Amygdala (tissue), 56 donors: ENCODE measurements at places on chromosomes 7 and 10.

GRCh38 chr10:124321433-124322089, 97.2 kb downstream of the OAT start:
- DNase-seq: no peak

GRCh38 chr7:30344513-30344912, 60.1 kb downstream of the ZNRF2 start:
- DNase-seq: no peak

DNA sequence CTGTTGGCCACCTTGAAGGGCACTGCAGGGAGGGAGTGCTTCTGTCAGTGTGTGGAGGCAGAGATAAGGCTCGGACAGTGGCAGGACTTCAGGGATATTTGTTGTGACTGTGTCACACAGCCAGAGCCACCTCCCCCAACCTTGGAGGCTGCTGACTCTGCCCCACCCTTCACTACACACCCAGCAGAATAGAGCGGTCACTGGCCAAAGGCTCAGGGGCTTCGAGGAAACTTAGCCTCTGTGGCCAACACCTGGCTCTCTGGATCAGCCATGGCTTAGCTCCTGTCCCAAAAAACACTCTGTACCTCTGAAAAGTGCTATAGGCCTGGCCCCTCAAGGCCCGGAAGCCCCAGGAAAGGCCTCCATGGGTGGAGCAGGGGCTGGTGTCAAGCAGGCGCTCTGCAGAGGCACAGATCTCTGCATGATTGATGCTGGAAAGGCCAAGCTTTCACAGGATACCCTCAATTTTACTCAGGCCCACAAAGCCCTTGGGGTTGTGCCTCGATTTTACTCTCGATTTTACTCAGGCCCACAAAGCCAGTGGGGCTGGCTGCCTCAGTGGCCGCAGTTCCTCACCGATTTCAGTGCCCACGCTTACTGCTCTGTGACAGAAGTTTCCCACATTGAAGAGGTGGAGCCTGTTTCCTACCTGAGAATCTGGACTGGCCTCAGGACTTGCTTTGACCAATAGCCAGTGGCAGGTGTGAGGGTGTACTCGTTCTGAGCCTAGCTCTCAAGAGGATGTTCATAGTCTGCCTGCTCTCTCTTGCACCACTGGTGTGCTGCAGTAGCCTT, 113.2 kb upstream of the GPR26 start:
- no peak for DNase-seq

- DNase-seq: no peak
These were observed 1.0 kb downstream of the LRRC17 start for GRCh38 chr7:102913826-102914225.

DNA sequence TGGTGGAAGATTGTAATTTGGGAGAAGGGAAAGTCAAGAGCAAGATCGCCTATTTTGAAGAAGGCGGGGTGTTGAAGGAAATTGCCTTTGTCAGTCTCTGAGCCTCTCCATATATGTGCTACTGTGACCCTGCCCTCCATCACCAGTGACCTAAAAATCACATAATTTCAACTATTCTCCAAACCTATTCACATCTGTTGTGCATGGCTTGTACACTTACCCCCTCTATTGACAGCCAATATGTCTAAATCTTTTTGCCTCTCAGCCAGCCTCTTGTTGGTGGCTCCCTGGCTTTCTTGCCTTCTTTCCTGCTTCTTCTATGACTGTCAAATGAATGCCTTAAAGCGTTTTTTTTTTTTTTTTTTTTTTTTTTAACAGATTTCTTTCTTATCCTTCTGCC, 295.6 kb downstream of the AUTS2 start:
- DNase-seq: no peak

DNA sequence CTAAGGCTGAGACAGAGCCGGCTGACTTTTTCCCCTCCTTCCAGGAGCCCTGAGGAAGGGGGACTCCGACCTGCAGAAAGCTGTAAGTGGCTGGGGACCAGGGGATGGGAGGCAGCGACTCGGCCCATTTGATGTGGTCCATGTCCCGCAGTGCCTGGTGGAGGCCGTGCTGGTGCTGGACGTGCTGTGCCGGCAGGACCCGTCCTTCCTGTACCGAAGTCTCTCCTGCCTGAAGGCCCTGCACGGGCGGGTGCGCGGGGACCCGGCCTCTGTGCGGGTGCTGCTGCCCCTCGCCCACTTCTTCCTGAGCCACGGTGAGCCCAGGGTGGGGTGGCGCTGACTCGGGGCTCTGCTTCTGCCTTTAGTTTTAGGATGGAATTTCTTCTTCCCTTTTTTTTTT, 9.9 kb downstream of the AP5Z1 start:
- no peak for DNase-seq

- DNase-seq: no peak
These were observed 124.2 kb downstream of the PLPP4 start for GRCh38 chr10:120580918-120581895.

GRCh38 chr10:6473901-6474370, 106.1 kb downstream of the PRKCQ start:
- DNase-seq: no peak

DNA sequence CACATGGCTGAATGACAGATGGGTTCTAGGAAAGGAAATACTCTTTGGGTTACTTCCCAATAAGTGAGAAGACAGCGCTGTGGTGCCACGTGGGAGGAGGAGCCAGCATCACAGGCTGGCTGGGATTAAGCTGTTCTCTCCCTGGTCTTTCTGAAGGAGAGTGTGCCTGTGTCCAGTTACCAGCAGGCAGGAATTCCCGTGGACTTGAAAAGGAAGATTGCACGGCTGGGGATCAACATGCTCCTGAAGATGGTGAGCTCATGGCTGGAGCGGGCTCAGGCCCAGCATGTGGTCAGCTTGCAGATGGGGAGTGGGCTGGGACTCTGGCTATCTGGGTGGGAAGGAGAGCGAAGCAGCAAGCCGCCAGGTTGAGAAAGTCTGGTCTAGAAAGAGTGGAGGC, 8.1 kb downstream of the ADCK2 start:
- DNase-seq: no peak

GRCh38 chr7:131843898-131844331, 287.5 kb upstream of the PODXL start:
- no peak for DNase-seq

- DNase-seq: no peak
These were observed 43.4 kb downstream of the TARP start for GRCh38 chr7:38229884-38230642.

DNA sequence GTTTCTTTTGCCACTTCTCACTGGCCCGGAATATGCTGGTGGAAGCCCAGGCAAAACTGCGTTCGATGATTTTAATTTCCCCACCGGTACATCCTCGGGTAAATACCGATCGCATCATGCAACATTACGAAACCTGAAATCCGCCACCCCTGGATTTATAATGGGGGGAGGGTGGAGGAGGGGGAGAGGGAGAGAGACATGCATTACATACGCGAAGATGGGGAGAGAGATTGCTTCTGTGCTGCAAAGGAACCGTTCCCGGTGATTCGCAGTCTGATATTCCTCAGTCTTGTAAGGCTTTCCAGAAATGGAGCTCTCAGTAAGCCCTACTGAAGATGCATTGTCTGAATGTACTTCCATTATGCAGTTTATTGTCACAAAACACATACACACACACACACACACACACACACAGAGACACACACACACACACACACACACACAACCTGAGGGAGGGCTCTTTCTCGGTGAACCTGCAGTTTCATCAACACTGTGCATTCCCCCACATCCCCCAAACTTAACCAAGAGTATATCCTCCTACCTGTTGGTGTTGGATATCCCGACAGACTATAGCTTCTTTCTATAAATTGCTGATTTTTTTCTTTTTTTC, 741 bp downstream of the GPR85 start:
- no peak for DNase-seq

- DNase-seq: no peak
These were observed 19.0 kb downstream of the TES start for GRCh38 chr7:116229366-116229765.

- DNase-seq: no peak
These were observed 20.8 kb downstream of the OGDHL start for GRCh38 chr10:49741108-49741995.

- no peak for DNase-seq
These were observed 20.6 kb downstream of the PITRM1 start for GRCh38 chr10:3151889-3152565.

DNA sequence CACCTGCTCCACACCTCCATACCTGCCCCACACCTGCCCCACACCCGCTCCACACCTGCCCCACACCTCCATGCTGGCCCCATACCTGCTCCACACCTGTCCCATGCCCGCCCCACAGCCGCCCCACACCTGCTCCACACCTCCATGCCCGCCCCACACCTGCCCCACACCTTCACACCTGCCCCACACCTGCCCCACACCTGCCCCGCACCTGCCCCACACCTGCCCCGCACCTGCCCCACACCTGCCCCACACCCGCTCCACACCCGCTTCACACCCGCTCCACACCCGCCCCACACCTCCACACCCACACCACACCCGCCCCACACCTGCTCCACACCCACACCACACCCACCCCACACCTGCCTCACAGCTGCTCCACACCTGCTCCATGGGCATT, 53.0 kb downstream of the PARP12 start:
- no peak for DNase-seq

- no peak for DNase-seq
These were observed 61.3 kb downstream of the FOXL3 start for GRCh38 chr7:351256-351655.

GRCh38 chr10:102195296-102195870, 30.7 kb upstream of the ELOVL3 start:
- no peak for DNase-seq

DNA sequence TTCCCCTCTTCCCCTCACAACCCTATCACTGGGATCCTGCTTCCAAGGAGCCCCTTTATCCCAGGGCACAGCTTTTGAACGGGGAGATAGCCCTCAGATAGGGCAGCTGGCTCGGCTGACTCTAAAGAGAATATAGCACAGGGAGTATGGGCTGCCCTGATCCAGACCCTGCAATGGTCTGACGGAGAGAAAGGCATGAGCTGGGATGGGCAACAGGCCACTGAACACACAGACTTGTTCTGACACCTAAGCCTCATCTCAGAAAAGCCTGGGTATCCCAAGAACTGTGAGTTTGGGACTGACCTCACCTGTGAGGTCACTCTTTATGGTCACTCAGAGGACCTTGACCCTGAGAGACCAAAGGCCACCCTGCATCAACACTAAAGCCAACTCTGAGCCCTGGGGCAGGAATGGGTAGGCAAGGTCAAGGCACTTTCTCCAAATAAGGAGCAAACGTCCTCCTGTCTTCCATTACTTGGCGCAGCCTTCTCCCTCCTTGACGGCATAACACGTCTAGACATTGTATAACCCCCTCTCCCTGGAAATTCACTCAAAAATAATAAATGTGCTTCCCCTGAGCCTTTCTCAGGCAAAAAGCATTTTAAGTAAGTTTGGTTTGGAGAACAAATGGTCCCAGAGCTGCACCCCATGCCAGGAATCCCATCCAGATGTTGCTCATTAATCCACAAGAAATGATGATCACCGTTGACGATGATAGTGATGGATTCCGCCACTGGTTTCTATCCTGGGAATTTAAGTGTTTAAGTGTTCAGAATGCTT, 8.2 kb upstream of the LRRC18 start:
- DNase-seq: no peak

DNA sequence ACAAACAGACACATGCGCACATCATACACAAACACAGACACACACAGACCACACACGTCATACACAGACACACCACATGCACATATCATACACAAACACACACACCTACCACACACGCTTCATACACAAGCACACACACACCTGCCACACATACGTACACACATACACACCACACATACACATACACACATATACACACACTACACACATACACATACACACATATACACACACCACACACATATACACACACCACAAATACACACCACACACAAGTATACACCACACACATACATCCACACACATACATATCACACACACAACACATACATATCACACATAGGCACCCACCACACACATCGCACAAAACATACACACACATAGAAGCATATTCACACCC, 224.7 kb downstream of the SKAP2 start:
- no peak for DNase-seq

- no peak for DNase-seq
These were observed 6.5 kb downstream of the SLC13A1 start for GRCh38 chr7:123193235-123193634.

DNA sequence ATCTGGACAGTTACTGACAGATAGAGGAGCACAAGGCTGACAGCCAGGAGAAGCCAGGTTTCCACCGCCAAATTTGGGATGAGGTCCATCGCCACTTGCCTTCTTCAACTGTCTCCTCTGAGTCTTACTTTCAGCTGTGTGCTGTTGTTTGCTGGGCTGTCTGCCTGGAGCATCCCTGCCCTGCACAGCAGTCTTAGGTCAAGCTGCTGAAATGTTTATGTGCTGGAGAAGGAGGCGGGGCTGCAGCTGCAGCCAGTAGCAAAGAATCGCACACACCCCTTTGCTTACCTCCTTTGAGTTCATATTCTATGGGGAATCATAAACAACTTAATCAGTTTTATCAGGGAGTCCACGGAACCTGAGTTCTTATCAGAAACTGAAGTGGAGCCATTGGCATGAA, 20.1 kb upstream of the CYP3A5 start:
- no peak for DNase-seq

- no peak for DNase-seq
These were observed 32.0 kb upstream of the CFAP46 start for GRCh38 chr10:132974249-132974796.

GRCh38 chr7:8724080-8724718, 290.8 kb downstream of the NXPH1 start:
- peak; percentile 40 for DNase-seq

GRCh38 chr7:123154231-123154860, 45.4 kb downstream of the SLC13A1 start:
- peak; percentile 15 for DNase-seq

GRCh38 chr7:5429857-5430611, 6.4 kb upstream of the TNRC18 start:
- DNase-seq: no peak
